ENCODE measurements at places on chromosomes 7 and 10. TPM values are rescaled to one million over a fixed set of nuclear protein-coding genes. Genes with fewer than 3 reads are reported as not detected.

DNA sequence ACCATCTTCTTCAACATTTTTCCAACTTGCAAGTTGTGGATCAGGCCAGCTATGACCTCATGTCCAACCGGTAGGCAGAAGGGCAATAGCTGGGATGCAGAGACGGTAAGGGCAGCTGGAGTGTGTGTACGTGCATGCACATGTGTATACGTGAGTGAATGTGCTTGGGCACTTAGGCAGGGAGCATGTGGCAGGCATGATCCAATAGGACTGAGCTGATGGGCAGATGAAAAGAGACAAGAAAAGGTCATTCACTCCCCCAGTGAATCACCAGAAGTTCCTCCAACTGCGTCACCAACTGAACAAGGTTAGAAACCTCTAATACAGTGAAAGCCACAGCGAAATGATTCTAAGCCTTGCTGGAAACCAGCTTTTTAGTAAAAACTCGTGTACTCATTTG is 176.1 kb downstream of the FGFR2 start:
- H3K27ac ChIP-seq = no peak overlapping the region
- DNase-seq = no peak
- H3K27me3 ChIP-seq = no peaks in the 10 kb centered on the region

DNA sequence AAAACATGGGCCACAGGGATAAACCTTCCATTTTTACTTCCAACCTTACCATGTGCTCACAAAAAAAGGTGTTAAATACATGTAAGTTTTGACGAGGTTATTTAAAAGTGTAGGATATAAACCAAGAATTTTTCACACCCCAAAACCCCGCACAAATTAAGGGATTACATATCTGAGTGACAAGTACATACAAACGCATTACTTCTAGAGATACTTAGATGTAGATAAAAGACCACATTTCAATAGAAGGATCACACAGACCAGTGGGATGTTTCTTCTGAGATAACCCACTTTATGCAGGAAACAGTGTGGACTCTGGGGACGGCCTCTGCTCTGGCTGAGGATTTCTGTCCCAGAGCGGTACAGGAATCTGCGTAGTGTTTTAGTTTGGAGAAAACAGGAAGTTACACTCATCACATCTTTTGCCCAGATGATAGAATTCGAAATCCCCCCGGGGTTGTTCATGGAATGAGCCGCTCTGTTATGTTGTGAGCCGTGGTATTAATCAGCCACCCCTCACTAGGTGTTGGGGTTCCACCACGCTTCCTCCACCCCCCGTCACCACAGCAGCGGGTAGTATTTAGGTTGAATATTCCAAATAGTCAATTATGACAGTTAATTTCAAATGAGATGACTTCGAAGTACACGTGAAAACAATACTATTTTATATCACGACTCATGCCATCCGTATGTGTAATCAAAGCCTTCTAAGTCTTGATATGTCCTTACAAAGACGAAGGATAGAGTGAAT is 1.3 kb upstream of the CUL1 start:
- H3K36me3 ChIP-seq = peaks cover 14% of the 10 kb centered on the region
- peak overlapping the region; percentile 97 for H3K27ac ChIP-seq
- peak; percentile 93 for DNase-seq
- peaks cover 44% of the 10 kb centered on the region for H3K4me1 ChIP-seq

DNA sequence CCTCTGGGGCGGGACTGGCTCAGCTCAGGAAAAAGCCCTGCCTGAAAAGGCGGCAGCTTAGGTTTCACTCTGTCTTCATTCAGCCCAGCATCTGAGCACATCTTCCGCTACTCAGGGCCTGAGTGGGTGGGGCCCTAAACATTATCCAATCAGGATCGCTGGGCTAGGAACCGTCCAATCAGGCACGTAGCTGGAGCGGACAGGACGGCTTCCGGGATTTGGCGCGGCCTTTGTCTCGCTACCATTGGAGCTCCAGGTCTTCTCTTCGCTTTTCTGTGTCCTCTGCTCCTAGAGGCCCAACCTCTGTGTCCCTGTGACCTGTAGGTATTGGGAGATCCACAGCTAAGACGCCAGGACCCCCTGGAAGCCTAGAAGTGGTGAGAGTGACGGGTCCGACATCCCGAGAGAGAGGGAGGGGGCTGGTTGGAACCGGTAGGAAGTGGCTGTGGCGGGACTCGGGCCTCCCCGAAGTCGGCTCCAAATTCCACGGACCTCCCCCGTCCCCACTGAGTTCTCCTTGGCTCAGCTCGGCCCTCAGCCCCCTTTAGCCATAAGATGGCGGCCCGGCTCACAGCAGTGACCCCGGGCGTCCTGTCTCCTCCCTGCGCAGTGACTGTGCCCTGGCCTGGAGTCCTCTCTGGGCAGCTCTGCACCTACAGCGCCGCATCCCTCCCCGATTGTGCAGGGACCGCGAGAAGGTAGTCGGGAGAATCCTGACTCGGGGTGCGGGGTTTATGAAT is 99.1 kb downstream of the ZNF680 start:
- DNase-seq = peak; percentile 37
- peaks cover 3% of the 10 kb centered on the region for H3K36me3 ChIP-seq

Gene CPEB3
- total RNA-seq = 1.0 TPM

DNA sequence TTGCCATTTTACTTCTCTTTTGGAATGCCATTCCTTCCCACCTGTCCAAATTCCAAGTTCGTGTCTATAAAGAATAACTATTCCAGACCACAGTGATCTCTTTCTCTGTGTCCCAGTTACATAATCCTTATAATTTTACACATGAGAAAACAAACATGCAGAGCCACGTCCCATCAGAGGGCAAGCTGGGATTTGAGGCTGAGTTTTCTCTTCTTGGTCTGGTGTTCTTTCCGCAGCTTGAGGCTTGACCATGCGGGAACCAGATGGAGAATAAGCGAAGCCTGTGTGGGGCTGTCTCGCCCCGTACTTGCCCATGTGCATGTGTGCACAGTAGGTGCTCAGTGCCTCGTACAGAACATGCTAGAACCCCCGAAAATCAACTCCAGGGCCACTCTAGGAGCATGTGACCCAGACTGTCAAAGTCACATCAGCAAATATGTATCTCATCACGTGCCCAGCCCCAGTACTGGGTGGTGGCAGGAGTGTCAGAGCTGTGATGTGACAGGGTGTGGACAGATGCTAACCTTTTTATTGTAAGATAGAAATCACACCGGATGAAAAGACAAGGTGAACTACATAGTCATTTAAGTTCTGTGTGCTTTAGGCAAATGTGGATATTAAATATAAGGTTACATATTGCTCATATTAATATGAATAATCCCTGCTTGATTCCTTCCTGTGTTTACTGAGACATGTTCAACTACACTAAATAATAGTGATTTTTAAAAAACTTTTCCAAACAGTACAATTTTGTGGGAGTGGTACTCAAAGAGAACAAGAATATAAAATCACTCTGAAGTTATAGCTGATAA is 3.2 kb downstream of the INSIG1 start:
- peaks cover 56% of the 10 kb centered on the region for H3K36me3 ChIP-seq
- H3K4me3 ChIP-seq = peak overlapping the region; percentile 57
- no peak for DNase-seq
- H3K27ac ChIP-seq = no peak overlapping the region

- DNase-seq = no peak
- H3K4me1 ChIP-seq = peaks cover 4% of the 10 kb centered on the region
- H3K4me3 ChIP-seq = no peak overlapping the region
- no peaks in the 10 kb centered on the region for H3K36me3 ChIP-seq
- no peak overlapping the region for H3K27ac ChIP-seq
Measured at GRCh38 chr7:21544715-21545114, 1.9 kb downstream of the DNAH11 start.

DNA sequence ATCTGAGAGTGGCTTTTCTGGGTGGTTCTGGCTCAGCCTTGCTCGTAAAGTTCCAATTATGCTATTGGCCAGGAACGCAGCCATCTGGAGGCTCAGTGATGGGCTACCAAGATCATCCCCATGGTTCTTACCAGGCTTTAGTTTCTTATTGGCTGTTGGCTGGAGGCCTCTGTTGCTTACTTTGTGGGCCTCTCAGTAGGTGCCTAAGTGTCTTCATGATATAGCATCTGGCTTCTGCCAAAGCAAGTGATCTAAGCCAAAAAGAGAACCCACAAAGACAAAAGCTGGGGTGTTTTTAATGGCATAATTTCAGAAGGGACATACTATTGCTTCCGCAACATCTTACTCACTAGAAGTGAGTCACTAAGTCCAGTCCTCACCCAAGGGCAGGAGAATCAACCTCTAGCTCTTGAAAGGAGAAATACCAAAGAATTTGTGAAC is 132.0 kb upstream of the MDFIC start:
- peak overlapping the region; percentile 37 for H3K27ac ChIP-seq
- H3K27me3 ChIP-seq = peaks cover 13% of the 10 kb centered on the region
- no peaks in the 10 kb centered on the region for H3K36me3 ChIP-seq
- H3K4me3 ChIP-seq = no peak overlapping the region

- H3K27me3 ChIP-seq = no peaks in the 10 kb centered on the region
- no peak overlapping the region for H3K27ac ChIP-seq
- no peaks in the 10 kb centered on the region for H3K4me1 ChIP-seq
- H3K36me3 ChIP-seq = no peaks in the 10 kb centered on the region
- no peak overlapping the region for H3K4me3 ChIP-seq
Measured at GRCh38 chr7:46929359-46929758, 652.6 kb downstream of the TNS3 start.

Data from activated naive CD4-positive, alpha-beta T cell treated with anti-CD3 and anti-CD28 coated beads for 36 hours (primary cell).